ENCODE measurements at places on chromosomes 4 and X. TPM values are rescaled to one million over a fixed set of nuclear protein-coding genes. Genes with fewer than 3 reads are reported as not detected.

- DNase-seq = no peak
Observed at GRCh38 chr4:40143926-40144508, 52.8 kb upstream of the RHOH start.

DNA sequence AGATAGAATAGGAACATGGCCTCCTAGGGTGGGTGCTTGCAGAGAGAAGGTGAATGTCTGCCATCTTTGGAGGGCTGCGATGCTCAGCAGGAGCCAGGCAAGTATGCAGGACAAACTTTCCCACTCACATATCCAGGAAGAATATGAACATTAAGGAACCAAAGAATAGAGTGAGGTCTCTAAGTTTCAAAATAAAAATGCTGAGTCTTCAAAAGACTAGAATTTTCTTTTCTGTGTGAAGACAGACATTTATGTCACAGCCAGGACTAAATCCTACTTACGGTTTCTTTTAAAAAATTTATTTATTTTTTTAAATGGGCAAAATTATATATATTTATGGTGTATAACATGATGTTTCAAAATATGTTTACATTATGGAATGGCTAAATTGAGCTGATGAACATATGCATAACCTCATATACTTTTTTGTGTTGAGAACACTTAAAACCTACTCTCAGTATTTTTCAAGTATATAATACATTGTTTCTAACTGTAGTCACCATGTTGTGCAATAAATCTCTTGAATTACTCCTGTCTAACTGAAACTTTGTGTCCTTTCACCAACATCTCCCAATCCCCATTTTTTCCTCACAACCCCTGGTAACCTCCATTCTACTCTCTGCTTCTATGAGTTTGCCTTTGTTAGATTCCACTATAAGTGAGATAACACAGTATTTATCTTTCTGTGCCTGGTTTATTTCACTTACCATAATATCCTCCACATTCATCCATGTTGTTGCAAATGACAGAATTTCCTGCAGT, 177.8 kb upstream of the HAND2 start:
- no peak for DNase-seq

DNA sequence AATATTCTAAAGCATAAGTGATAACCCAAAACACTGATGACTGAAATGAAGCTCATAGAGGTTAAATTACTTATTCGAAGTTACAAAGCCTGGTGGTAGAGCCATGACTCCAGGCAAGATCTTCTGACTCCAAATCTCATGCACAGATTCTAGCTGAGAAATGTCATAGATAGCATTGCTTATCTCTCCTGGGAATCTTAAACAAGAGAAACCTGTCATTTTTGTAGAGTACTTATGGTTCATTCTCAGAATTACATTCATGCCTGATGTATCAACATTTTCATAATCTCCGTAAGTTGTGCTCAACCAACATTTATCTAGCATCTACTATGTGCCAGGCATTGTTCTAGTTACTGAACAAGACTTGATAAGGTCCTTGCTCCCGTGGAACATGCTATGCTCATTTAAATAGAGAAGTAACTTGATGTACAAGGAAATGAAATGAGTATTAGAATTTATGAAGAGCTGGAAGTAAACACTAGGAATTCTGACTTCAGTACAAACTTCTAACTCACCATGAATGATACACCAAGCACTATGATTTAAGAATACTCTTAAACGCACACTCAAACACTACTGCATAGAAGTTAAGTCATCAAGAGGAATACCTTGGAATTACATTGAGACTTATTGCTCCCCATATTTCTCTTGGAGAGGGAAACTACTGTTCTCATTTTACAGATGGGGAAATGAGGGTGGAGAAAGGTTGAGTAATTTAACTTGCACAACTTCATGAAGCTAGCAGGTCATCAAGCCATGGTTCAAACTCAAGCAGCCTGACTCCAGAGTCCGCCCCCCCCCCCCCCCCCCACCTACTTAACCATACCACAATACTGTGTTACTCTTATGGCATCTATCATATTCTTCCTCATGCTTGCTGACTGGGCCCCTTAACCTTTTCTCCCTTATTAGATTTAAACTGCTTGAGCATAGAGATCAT, 45.4 kb downstream of the MBNL3 start:
- DNase-seq = no peak

DNA sequence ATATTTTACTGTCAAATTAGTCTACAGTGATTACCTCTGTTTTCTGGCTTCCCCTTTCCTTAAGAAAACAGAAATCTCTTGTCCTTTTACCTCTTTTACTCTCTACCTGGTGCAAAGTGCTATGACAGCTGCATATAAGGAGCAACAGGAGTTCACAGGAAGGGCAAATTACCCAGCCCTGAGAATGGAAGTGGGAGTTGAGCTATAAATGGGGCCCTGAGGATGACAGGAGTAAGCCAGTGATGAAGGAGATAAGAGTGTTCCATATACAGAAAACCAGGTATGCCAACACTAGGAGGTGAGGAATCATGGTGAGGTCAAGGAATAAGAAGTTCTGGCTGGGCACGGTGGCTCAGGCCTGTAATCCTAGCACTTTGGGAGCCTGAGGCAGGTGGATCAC, 4.5 kb upstream of the HSD17B13 start:
- peak; percentile 7 for DNase-seq

- DNase-seq = no peak
Observed at GRCh38 chr4:108272046-108272445, 103.3 kb upstream of the LEF1 start.

- no peak for DNase-seq
Observed at GRCh38 chrX:132235488-132235887, 16.2 kb upstream of the RAP2C start.

- DNase-seq = no peak
Observed at GRCh38 chr4:121138039-121138825, 25.9 kb downstream of the TNIP3 start.

GRCh38 chrX:130304587-130305368, 34.9 kb upstream of the SLC25A14 start:
- no peak for DNase-seq

DNA sequence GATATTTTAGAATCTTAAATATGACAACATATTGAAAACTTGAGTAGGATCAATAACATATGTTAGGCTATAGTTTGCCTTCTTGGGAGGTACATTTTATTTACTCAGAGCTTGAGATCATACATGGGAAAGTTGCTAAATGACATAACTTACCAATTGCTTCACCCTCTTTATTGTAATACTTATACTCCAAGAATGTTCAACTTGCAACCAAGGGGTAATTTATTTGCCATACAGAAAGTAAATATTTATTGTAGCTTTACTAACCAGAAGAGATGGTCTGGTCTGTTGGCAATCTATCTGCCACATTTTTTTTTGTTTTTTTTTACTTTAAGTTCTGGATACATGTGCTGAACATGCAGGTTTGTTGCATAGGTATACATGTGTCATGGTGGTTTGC, 426.6 kb downstream of the ARHGAP24 start:
- peak; percentile 49 for DNase-seq

- DNase-seq = no peak
Observed at GRCh38 chr4:113339430-113339813, 290.0 kb downstream of the ANK2 start.

- DNase-seq = no peak
Observed at GRCh38 chr4:17535906-17536305, 20.9 kb downstream of the CLRN2 start.

DNA sequence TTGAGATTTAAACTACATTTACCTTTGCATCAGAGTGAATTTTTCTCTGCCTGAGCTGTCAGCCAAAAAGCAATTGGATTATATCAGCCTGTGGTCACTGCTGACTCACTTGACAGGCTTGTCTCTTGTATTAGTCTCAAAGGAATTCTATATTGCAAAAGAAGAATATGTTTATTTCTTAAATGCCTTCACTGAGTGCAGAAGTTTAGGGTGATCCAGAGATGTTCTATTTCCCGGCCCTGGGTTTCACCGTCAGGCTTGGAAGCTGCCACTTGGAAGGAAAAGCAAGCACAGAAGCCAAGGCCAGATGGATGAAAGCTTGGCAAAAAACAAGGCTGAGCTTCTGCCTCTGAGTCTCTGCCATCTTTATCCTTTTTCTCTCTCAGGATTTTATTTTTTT, 80.9 kb downstream of the FAM114A1 start:
- peak; percentile 77 for DNase-seq

DNA sequence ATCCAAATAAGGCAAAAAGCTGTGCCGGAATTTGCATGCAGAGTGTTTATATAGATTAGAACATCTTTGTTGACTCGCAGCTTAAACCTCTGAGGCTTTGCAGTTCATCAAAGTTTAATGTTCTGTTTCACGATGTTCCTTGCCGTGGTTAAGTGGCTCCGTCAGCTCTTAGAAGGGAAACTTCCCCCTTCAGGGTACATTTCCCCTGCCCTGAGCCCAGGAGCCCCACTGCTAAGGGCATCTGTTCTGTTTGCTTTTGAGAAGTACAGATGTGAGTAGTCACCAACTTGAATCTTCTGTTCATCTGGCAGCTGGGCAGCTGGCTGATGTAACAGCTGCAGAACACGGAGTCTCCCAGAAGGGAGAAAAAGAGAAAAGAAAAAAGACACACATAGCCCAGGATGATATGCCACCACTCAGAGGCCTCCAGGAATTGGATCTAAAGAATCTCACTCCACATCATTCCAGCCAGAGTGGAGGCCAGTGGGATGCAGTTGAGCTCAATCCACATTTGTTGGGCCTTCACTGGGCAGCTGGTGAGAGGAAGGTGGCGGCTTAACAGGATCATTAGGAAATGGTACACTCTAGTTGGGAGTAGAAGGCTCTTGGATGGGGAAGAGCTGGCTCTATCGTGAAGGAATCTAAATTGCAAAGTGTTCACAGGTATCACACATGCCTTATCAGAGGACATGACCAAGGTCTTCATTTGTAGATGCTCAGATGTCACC, 178.7 kb upstream of the RBPJ start:
- no peak for DNase-seq

DNA sequence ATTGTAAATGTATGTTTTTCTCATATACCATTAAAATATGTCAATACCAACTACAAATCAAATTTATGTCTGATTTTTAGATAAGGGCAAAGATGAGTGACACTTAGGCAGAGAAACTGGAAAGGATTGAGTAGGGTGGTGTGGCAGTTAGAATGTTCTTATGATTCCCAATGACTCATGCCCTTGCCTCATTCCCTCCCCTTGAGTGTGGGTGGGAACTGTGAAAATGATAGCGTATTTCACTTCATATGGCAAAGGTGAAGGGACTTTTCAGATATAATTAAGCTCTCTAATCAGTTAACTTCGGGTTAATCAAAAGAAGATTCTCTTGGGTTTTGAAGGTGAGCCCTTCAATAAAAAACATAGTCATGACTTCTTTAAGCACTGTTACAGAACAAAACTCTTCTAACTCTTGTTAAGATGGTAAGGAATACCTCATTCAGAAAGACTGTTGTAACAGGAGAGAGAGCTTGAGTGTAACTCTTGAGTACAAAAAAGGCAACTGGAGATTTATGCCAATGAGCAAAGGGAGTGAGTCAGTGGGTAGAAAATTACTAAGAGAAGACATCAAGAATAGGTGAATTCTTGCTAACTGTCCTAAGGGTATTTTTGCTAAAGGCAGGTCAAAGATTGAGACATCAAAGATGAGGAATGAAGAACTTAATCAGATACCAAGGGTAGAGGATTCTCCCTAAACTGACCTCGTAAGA, 329.5 kb downstream of the KCTD8 start:
- peak; percentile 27 for DNase-seq

DNA sequence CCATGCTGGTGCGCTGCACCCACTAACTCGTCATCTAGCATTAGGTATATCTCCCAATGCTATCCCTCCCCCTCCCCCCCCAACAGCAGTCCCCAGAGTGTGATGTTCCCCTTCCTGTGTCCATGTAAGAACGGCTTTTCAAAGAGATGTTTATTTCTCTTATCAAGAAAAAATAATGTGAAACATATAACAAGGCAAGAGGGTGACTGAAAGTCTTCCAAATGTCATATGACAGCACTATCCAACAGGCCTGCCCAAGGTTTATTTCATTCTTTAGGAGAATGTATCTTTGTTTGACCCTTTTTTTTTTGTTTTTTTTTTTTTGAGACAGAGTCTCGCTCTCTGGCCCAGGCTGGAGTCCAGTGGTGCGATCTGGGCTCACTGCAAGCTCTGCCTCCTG, 29.9 kb upstream of the REPS2 start:
- DNase-seq = no peak

GRCh38 chr4:1512051-1512737, 106.0 kb upstream of the NKX1-1 start:
- DNase-seq = no peak

- no peak for DNase-seq
Observed at GRCh38 chr4:121953860-121954259, 2.0 kb upstream of the TRPC3 start.

DNA sequence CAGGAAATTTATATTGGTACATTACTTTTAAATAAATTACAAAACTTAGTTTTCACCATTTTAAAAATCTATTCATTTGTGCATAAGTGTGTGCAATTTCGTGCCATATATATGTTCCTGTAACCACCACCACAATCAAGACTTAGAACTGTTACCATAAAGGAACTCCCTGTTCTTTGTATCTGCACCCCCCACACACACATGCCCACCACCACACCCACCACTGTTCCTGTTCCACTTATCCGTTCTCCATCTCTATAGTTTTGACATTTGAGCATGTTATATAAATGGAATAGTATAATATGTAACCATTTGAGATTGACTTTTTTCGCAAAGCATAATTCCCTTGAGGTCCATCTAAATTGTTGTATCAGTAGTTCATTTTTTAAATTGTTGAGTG, 73.7 kb downstream of the TAF1 start:
- DNase-seq = no peak

GRCh38 chrX:70908541-70908940, at the start of gene TEX11:
TEX11 (minus strand) TSS chrX:70908711; CDS start chrX:70907789, 922 bp downstream.
- DNase-seq = no peak

GRCh38 chr4:9771034-9771433, 10.4 kb upstream of the DRD5 start:
- peak; percentile 29 for DNase-seq

GRCh38 chr4:161926033-161926828, 237.6 kb downstream of the FSTL5 start:
- no peak for DNase-seq

- no peak for DNase-seq
Observed at GRCh38 chr4:25075129-25075528, 44.4 kb upstream of the LGI2 start.

DNA sequence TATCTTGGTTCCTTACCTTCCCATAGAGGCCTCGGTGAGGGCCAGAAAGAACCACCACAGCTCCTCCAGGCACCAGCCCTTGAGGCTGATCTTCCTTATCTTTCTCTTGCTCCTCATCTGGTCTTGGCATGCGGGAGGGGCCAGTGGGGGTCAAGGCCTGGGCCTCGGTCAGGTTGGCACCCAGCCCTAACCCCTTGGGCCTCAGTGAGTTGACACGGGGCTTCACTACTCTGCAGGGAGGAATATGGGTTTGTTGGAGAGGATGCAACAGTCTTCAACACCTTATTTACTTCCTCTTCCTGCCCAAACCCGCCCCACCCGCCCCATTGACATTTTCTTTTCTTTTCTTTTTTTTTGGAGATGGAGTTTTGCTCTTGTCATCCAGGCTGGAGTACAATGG, 6.0 kb downstream of the GPKOW start:
- no peak for DNase-seq

GRCh38 chr4:77025643-77026321, 50.0 kb downstream of the CCNI start:
- DNase-seq = no peak

The PCDH19 gene
- not detected for total RNA-seq

The ADAD1 gene
- not detected for total RNA-seq

The CXorf65 gene
- not detected for total RNA-seq

The GPR82 gene
- total RNA-seq = not detected

The RRH gene
- total RNA-seq = 0.18 TPM

The ZNF157 gene
- 0.07 TPM for total RNA-seq

The GLOD5 gene
- total RNA-seq = not detected

The BEX4 gene
- total RNA-seq = 11.5 TPM

The DUSP21 gene
- not detected for total RNA-seq

The BANK1 gene
- total RNA-seq = 1.8 TPM

The PLAC1 gene
- total RNA-seq = 2.6 TPM

The ZNF732 gene
- not detected for total RNA-seq

The SMIM10 gene
- total RNA-seq = not detected

The GAGE12E gene
- not detected for total RNA-seq
